ENCODE measurements at places on chromosomes 5 and 9.

- DNase-seq = no peak
Measured at GRCh38 chr5:139394123-139394653, 716 bp downstream of the PROB1 start.

DNA sequence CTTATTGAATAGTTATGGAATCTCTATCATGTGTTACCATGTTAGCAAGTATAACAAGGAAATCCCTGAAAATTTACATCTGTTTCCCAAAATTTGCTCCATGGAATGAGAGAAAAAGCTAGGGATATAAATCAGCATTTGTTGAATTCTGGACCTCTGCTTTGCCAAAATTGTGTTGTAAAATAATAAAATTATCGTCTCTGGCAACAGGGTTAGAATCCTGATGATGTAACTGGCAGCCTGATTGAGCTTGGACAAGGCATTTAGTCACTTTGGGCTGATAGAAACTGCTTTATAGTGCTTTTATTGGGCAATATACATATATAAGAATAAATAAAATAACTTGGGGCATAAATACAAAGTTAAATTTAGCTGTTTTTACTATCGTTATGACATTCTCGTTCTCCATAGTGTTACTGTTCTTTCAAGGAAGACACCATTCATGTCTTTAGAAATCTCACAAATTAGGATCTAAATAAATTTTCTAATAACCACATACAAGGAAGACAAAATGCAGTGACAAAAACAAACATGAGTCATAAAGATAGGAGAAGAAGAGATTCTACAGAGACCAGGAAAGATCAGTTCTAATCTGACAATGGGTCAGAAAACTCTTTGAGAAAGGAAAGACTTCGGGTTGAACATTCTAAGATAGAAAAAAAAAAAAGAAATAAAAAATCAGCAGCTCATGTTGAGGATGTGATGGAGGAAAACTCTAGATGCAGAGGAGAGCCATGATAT is 145.0 kb upstream of the CDH10 start:
- DNase-seq = no peak

DNA sequence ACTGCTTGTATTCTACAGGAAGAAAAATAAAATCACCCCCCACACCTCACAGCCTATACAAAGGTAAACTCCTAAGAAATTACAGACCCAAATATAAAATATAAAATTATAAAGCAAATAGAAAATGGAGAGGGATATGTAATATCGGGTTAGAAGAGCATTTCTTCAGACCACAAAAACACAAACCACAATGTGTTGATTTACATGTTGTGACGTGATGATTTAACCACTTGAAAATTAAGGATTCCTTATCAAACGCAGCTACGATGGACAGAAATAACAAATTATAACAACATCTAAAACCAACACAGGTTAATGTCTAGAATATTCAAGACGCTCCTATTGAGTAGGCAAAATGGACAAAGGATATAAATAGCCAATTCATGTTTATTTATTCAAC is 26.3 kb downstream of the SSBP2 start:
- no peak for DNase-seq

DNA sequence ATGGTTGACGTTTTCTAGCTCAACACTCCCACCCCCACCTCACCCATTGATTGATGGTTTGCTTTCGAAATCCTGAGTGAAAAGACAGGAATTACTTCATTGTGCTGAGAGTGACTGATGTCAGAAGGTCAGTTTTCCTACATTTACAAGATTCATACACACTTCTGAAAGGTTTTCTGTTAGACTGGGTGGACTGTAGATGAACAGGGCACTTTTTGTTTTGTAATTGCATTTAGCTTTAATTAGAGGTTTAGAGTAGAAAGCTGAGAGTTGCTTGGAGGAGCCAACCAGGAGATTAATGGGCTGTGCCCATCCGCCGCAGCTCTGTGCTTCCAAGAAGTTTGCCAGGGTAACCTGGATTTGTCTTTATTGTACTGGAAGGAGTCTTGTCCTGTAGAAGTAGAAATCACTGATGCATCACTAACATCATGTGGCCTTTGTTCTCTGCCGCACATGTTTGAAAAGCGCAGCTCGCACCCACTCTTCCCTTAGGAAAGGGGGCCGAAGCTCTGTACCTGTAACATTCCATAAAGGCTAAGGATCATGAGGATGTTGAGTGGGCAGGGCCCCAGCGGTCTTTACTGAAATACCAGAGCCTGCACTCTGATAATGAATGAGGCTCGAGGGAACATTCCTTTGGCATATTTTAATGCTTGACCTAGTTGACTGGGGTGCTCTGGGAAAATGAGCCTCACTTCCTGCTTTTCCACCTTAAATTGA is 267.6 kb upstream of the DMRT1 start:
- no peak for DNase-seq

GRCh38 chr9:18319918-18320445 is 154.0 kb upstream of the ADAMTSL1 start:
- DNase-seq = no peak

- no peak for DNase-seq
Measured at GRCh38 chr5:33936381-33937016, at the start of gene RXFP3. Gene RXFP3 (plus strand): TSS chr5:33936386. CDS start chr5:33936741, 355 bp downstream.

DNA sequence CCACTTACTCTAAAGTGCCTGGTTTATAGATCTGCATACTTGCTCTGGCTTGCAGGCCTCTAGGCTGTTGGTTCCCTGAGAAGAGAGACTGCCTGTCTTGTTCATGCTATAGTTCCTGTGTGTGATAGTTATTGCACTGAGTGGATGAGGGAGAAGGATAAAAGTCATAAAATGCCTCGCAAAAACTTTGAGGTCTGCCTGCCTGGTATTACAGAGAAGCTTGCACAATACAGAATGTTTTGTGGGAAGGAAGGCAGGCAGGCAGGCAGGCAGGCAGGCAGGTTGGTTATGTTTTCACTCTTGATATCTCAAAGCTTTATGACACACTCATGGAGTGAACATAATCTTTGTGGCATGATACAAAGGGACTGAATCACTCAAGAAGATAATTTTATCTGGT is 287.1 kb downstream of the SLIT3 start:
- no peak for DNase-seq

- DNase-seq = no peak
Measured at GRCh38 chr5:66642538-66642937, 46.3 kb downstream of the MAST4 start.

DNA sequence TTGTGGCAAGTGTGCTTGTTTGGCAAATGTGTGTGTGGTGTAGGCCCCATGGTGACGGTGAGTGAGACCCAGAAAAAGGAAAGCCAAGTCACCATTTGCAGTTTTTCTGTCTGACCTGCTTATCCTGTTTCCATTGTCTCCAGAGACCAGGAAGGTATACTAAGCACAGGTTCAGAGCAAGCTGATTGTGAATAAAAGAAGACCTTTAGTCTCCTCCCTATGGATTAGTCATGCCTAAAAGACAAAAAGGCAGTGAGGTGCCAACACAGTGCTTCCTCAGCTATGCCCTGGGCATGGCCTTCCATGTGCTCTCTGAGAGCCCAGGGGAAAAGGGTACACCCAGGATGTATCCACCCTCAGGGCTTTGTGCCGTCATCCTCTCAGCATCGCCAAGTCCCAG is 49.2 kb upstream of the SHOC1 start:
- no peak for DNase-seq

- no peak for DNase-seq
Measured at GRCh38 chr9:69874301-69875060, 53.9 kb downstream of the CFAP95 start.

GRCh38 chr5:87997662-87998061 is 271.0 kb downstream of the TMEM161B start:
- DNase-seq = no peak

DNA sequence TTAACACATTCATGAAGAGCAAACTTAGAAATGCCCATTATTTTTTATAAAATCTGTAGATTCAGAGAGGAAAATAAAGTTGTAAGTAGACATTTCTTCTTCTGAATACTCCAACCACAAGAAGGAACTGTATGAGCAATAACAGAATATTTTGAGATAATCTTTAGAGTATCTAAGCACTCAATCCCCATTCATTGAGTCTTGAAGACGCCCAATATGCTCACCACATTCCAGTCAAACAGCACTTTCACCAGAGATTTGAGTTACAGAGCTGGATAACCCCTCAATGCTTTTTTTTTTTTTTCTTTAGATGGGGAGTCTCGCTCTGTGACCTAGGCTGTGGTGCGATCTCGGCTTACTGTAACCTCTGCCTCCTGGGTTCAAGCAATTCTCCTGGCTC is 14.7 kb upstream of the RIC1 start:
- no peak for DNase-seq

DNA sequence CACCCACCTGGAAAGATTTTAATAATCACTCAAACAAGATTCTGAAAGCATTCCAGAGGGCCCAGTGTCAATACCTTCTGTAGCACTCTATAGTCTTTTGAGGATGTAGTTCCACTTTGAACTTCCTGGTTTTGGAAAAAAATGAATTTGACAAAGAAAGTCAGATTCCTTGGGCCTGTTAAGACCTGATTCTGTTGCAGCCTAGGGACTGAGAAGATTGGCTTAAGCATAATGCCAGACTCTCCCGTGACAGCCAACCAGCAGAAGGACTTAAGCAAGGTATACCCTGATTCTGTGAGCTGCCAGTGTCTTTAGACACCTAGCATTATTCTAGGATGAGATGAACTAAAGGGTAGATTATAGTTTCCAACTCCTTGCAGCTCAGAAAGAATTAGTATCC is 6.8 kb downstream of the SPINK5 start:
- no peak for DNase-seq

- DNase-seq = no peak
Measured at GRCh38 chr9:99736291-99736690, 85.4 kb upstream of the NR4A3 start.

GRCh38 chr5:158050421-158050820 is 191.5 kb upstream of the CLINT1 start:
- no peak for DNase-seq

- no peak for DNase-seq
Measured at GRCh38 chr9:29160763-29161353, 1587.6 kb upstream of the C9orf72 start.

DNA sequence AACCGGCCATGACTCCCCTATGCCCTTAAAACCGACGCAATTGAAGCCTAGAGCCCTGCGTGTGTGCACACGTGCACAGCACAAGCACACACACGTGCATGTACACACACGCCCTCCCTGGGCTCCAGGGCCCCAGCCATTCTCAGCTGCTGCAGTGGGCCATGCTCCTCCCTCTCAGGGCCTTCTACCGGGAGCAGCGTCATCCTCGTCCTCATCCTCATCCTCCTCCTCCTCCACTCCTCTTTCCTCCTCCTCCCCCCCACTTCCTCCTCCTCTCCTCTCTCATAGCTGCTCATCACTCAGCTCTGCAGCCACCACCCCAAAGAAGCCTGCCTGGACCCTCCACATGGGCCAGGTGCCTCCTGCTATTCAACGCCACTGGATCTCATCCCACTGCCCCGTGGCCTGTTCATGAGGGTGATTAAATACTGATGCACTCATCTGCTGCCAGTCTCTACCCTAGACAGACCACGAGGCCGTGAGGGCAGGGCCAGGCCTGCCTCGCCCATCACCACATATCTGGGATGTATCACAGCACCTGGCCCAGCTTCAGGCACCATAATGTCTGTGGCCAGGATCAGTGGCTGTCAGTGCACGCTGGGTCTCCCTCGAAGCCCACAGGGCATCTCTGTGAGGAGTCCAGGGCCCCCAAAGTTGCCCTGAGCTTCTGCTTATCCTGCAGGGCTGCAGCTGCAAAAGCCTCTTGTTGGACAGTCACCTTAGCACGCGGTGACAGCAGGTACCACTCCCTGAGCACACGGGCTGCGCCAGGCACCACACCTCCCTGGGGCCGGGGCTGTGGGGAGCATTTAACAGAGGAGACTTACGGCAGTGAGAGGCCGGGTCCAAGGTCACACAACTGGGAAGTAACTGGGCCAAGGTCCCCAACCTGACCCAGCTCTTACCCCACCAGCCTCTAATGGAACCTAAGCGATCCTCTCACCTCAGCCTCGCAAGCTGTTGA is 9.8 kb downstream of the FAM78A start:
- no peak for DNase-seq

- no peak for DNase-seq
Measured at GRCh38 chr9:34996905-34997279, 7.3 kb downstream of the DNAJB5 start.

GRCh38 chr9:118991366-118992285 is 377.6 kb downstream of the BRINP1 start:
- no peak for DNase-seq

DNA sequence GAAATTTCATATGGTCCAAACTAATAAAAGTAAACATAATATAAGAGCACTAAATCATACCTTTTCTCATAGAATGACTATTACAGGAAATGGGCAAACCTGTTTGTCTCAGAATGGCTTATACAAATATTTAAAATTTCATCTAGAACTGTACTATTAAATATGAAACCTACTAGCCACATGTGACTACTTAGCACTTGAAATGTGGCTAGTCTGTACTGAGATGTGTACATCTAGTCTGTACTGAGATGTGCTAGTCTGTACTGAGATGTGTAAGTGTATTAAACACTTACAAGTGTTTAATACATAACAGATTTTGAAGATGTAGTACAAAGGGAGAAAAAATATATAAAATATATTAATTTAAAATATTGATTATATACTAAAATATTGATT is 22.4 kb downstream of the ABITRAM start:
- DNase-seq = no peak

DNA sequence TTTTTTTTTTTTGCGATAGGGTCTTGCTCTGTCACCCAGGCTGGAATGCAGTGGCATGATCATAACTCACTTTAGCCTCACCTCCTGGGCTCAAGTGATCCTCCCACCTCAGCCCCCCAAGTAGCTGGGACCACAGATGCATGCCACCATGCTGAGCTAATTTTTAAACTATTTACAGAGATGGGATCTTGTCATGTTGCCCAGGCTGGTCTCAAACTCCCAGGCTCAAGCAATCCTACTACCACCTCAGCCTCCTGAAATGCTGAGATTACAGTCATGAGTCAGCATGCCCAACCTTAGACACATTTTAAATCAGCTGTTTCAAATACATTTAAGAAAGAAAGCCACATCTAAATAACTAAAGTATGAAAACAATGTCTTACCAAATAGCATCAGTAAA is 439.0 kb downstream of the EBF1 start:
- DNase-seq = no peak

- DNase-seq = no peak
Measured at GRCh38 chr5:147567917-147568598, 58.2 kb upstream of the DPYSL3 start.

GRCh38 chr9:91758491-91758981 is 191.5 kb downstream of the ROR2 start:
- no peak for DNase-seq

DNA sequence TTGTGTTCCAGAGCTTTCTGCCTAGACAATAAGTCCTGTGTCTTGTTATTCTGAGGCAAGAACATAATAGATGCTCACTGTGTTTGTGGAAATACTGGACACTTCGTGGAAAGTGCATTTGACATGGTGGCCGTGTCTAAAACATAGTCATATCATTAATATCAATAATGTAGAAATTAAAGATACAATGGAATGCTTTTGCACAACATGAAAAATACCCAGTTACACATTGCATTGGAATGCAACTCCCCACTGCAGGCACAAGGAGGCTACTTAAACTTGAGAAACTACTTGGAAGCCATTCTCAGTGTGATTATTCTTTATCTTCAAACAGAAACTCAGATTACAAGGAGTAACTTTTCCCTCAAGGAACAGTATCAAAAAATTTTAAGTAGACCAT is 145.3 kb upstream of the ZNF462 start:
- no peak for DNase-seq

All from NCI-H1436 treated with DMSO at 0.1 percent for 48 hours (cell line).